ENCODE measurements at places on chromosomes 2 and 18.

DNA sequence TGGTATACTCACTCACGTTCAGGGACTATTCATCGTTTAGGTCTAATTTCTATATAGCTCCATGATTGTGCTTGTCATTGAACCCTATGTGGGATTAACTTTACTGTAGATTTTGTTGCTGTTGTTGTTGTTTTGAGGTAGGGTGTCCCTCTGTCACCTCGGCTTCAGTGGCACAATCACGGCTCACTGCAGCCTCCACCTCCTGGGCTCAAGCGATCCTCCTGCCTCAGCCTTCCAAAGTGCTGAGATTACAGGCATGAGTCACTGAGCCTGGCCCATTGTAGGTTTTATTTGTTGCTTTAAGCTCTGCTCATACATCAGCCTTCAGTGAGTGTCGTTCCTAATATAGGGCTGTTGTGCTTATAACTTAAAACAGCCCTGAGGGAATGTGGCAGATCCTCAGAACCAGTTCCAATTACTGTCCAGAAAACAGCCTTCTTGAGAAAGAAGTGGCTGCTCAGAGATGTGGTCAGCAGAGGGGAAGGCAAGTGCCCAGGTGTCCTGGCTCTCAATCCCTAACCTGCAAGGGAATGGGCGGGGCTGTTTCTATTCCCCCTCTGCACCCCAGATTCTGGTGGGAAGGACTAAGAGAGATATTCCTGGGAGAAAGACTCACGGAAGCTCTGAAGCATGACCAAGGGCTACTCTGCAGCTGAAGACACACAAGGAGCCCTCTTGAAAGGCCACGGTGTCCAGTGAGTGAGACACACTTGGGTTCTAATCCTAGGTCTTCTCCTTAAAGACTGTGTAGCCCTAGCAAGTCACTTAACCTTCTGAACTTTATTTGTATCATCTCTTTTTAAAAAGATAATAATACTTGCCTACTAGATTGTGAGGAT lies 79.6 kb upstream of the LCLAT1 start:
- DNase-seq = no peak

GRCh38 chr18:213505-213904 lies 54.3 kb downstream of the THOC1 start:
- DNase-seq = no peak

- no peak for DNase-seq
Observed at GRCh38 chr2:164993287-164994016, 38.1 kb upstream of the SLC38A11 start.

GRCh38 chr18:49936821-49937220 lies 123.5 kb upstream of the ACAA2 start:
- no peak for DNase-seq

DNA sequence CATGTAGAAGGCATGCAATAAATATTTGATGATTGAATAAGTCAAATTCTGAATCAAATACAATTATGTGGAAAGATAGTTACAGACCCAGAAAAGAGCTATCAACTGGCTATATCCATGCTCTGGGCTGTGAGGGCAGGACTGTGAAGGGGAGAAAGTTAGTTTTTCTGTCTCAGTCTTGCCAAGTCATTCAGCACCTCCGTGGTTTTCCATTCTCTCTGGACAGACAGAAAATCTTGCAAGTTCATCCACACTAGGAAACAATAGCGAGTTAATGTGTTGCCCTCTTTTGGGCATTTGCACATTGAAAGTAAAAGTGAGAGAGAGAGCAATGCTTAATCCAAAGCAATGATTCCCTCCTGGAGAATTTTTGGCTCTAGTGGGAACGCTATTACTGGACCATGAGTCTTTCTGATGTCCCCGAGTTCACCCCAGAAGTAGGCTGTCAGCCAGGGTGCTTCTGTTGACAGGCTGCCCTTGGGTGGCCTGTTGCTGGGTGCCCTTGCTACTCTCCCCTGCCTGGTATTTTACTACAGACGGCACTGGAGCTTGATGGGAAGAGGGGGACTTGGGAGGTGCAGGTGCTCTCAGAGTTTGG lies 238.3 kb downstream of the LOXHD1 start:
- DNase-seq = no peak

DNA sequence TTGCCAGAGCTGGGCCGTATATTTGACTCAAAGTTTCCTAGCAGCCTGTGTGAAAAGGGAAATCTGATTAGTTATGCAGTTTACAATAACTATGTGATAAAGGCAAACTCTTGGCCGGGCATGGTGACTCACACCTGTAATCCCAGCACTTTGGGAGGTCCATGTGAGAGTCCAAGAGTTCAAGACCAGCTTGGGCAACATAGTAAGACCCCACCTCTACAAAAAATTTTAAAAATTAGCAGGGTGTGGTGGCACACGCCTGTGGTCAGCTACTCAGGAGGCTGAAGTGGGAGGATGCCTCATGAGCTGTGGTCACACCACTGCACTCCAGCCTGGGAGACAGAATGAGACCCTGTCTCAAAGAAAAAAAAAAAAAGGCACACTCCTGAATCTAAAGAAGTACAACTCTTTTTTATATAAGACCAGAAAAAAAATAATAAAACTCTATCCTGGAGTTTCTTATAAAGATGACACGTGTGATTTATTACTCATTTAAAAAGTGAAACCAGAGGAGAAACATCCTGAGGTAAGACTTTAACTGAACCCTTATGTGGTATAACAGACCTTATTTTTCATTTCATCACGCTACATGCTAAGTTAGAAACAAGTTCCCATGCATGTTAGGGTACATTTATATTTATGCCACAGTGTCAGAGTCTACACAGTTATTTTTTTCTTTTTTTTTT lies 32.6 kb upstream of the KCMF1 start:
- DNase-seq = no peak

GRCh38 chr2:101435001-101435862 lies 39.7 kb downstream of the RFX8 start:
- DNase-seq = no peak

- no peak for DNase-seq
Observed at GRCh38 chr18:24605444-24605843, 145.0 kb downstream of the HRH4 start.

GRCh38 chr2:238670111-238670585 lies 177.7 kb upstream of the TWIST2 start:
- DNase-seq = no peak

DNA sequence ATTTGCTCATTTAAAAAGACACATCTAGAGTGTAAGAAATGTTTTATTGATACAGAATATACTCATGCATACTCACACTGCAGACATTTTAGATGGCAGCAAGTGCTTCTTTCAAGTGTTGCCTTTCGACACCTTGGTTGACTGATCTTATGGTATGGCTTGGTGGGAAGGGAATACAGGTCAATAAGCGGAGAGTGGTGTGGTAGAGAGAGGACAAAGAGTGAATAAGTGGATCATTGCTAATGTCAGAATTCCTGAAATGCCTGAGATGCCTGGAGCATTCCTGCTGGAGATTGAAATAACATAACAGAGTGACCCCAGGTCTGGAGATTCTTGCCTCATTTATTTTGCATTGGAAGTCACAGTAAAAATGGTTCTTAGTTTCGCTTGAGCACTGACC lies 76.7 kb downstream of the RND3 start:
- DNase-seq = no peak

DNA sequence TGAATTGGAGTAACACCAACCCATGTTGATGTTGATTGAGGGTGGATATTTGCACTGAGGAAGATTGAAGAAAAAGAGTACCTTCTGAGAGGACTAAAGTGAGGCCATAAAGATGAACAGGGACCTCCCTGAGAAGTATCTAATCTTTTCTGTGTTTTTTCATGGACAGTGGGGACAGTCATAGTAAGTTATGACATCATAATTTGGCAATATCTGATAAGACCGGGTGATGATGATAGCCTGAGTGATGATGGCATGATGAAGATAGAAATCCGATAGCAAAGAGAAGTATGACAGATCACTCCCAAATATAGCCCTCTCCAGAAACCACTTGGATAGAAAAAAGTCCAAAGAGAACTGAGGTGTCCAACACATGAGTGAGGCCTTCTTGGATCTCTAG lies 2.2 kb upstream of the ATP5MC3 start:
- DNase-seq = no peak

DNA sequence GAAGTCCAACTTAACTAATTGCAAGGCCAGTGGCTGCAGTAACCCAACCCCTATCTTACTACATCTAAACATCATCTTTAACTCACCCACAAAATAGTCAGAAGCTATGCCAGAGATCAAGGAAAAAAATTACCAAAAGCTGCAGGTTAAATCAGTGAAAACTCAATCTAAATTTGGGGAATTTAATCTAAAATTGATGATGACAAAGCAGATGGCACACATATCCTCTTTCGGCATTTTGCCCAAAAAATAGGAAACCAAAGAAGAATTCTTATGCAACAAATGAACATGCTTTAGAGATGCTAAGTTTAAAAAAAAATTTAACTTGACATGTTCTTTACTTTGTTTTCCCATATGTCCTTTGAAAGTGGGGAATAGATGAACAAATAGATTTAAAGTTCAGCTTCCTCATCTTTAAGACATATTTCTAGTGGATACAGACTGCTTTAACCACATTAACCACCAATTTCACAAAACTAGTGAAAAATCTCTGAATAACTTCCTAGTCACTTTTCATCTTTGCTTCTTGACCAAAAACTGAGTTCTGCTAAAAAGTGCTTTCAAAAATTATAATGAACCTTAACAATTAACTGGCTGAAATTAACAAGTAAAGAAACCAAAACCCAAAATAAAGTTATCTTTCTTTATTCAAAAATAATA lies 74.3 kb upstream of the CCDC150 start:
- DNase-seq = no peak

DNA sequence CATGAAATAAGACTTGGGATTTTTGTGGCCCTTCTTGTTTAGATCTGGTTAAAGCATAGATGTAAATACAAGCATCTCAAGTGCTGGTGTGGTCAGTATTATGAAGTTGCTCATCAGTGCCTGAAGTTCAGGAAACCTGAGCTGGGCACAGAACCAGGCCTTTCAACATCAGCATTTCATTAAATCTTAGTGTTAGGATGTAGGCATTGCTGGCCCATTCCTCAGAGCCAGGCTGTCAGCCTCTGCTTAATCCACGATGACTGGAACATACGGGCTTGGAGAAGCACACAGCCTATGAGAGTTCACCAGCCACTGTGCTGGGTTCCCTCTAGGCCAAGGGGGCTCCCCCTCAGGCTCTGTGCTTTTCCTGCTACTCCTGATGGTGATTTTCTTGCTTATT lies 270.2 kb downstream of the EN1 start:
- no peak for DNase-seq

- no peak for DNase-seq
Observed at GRCh38 chr2:171480908-171481307, 41.4 kb upstream of the CYBRD1 start.

DNA sequence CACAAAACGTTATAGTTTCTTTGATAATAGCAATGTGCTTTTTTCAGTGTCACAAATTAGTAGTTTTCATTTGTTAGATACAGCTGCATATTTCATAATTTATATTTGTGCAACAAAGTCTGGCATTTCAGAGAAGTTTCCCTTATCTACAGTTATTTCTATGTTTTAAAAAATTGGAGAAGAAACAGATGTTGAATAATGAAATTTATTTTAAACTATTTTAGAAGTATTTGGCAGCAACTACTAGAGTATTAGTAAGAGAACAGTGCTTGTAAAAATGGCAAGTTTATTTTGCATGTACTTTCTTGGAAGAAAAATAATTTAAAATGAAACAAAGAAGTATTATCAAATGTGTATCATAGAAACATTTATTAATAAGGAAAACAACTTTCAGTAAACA lies 68.6 kb upstream of the COL5A2 start:
- no peak for DNase-seq

Measured in activated naive CD4-positive, alpha-beta T cell (primary cell).